ENCODE measurements at places on chromosomes 1 and 21.
A peak's percentile ranks its signal among the peaks of the same experiment; 100 is the strongest.

- DNase-seq = no peak
Observed at GRCh38 chr1:5119366-5120234, 465.2 kb downstream of the AJAP1 start.

DNA sequence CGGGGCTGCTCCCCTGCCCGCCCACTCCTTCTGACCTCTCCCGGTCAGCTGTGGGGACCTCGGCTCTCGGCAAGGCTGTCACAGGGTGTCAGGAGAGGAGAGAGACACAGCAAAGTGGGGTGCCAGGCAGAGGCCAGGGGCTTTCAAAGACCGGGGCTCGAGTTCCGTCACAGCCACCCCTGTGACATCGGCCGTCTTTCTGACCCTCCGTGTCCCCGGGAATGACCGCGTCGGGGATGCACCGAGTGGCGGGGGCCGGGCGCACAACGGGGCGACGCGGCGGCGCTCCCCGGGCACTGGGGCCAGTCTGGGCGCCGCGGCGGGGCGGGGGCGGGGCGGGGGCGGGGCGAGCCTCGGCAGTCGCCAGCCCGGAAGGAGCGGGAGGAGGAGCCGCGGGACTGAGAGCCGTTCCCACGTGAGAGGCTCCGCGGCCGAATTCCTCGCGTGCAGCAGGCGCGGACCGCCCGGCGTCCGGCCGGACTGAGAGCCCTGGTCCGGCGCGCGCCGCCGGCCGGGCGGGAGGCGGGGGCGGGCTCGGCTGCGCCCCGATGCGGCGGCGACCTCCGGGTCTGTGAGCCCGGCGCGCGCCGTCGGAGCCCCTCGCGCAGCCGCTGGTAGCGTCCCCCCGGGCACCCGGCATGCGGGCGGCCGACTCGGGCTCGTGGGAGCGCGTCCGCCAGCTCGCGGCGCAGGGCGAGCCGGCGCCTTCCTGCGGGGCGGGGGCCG, 229.7 kb upstream of the TMEM51 start:
- DNase-seq = peak; percentile 83

DNA sequence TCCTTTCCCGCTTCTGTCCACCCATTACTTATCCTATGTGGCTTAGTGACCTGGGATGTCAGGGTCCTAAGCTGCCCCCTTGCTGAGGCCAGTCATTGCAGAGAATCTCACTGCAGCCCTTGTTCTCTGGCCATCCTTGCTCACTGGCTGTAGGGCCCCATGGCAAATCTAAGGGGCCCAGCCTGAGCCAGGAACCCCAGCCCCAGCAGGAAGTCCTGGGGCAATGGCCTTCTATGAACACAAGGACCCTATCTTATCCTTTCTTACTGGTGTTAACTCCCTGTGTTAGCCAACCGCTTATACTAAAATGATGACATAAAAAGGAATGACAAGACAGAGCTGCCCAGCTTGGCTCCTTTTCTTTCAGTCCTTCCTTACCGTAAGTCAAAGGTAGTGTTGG, 29.9 kb downstream of the DHCR24 start:
- DNase-seq = no peak

- DNase-seq = no peak
Observed at GRCh38 chr1:244221991-244222390, 170.9 kb downstream of the ZBTB18 start.

GRCh38 chr1:66309006-66309741, 224.8 kb upstream of the SGIP1 start:
- DNase-seq = no peak

- DNase-seq = no peak
Observed at GRCh38 chr1:229298420-229298819, 27.5 kb downstream of the RAB4A start.

DNA sequence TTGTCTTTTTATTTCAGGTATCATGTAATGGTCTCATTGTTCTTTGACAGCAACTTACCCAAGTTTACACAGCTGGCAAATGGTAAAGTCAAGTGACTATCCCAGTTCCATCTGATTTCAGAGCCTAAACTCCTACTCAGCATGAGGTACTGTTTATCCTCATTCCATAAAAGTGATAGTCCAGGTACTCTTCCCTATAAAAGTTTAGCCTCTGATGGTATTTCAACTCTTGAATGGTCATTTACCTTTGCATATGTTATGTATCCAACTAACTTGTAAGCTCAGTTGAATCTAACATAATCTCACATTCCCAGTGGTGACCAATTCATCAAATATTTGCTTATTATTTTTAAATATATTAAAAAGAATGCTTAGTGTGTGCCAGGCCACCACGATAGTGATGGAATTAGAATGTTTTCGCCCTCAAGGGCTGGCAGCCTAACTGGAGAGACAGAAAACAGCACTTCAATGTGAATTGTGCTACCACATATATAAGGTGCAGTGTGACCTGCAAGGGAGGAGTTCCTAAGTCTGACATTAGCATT, 307.1 kb downstream of the CTH start:
- no peak for DNase-seq

DNA sequence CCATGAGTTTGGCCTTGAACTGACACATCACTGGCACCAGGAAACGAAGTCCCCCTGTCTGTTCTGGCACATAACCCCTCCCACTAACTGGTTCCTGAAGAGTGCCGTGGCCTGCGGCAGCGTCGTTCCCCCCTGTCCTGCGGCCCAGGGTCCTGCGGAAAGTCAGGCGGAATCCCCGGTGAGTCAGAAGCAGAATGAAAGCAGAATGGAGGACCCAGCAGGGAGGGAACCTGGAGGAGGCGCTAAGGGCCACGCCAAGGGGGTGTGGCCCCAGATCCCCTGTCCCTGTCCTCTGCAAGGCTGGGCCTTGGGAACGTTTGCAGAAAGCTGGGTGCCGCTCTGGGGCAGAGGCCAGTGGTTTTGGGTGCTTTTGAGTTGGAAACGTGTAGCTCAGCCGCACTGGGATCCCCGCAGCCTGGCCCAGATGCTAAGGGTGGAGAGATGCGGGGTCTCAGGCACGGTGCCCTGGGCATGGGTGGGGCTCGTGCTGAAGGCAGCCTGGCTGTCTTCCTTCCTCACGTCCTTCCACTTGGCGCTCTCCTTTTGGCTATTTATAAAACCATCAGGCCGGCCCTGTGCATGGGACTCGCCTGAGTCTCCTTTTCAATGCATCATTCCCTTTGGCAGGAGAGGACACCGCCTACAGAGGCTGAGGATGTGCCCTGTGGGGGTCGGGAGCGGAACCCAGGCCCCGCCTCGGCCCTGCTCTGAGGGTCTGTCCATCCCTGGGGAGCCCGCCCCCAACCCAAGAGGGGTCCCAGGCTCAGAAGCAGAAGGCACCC, 36.2 kb downstream of the TP73 start:
- no peak for DNase-seq

- no peak for DNase-seq
Observed at GRCh38 chr1:209354840-209355165, 228.7 kb upstream of the CAMK1G start.

DNA sequence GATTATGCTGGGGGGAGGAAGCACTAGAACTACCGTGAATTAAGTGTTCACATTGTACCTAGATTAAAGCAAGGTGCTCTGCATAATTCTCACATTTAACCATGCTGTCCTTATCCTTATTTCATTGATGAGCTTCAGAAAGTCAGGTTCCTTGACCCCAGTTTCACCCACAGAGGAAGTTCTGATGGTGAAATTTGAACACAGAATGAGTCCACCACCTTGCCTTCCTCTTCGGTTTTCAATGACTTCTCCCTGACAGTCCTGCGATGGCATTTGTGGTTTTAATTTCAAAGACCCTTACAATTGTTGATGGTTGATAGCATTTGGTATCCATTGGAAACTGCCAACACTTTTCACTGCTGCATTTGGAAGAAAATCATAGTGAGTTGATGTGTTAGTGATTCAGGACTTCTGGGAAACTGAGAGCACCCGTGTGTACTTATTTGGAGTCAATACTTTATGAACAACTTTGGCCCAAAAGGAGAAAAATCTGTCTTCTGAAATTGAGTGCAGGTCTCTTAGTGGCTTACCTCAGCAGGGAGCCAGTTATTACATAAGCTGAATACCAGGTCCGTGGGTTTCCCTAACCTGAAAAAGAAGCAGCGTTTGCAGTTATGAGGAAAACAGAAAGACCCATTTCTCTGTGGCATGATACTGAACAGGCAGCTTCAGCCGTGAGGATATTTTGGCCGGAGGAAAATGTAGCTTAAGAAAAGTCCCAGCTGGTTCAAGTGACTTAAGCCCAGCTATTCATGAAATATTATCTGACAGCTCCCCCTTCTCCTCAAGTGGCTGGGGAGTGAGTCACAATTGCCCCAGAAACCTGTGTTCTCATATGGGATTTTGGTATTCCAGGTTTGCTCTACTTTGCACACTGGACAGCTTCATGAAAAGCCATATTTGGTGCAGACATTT, 47.5 kb downstream of the ROR1 start:
- DNase-seq = peak; percentile 57

DNA sequence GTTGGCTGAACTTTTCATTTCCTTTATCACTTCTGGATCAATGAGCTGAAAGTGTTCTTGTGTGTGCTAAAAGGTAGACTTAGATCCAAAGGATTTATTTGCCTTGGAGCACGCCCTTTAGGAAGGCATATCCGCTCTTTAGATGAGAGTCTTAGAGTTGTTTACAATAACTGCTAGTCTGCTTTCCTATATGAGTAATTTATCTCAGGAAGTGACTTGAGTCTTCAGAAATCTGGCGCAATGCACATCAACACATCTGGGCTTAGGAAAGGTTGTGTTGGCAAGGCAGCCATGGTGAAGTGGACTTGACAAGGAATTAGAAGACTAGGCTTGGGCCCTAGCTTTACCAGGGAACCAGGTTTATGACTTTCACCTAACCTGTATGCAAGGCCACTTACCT, 204.1 kb upstream of the PTGFR start:
- DNase-seq = no peak

- DNase-seq = no peak
Observed at GRCh38 chr1:150234309-150234565, 1.7 kb downstream of the ANP32E start.

DNA sequence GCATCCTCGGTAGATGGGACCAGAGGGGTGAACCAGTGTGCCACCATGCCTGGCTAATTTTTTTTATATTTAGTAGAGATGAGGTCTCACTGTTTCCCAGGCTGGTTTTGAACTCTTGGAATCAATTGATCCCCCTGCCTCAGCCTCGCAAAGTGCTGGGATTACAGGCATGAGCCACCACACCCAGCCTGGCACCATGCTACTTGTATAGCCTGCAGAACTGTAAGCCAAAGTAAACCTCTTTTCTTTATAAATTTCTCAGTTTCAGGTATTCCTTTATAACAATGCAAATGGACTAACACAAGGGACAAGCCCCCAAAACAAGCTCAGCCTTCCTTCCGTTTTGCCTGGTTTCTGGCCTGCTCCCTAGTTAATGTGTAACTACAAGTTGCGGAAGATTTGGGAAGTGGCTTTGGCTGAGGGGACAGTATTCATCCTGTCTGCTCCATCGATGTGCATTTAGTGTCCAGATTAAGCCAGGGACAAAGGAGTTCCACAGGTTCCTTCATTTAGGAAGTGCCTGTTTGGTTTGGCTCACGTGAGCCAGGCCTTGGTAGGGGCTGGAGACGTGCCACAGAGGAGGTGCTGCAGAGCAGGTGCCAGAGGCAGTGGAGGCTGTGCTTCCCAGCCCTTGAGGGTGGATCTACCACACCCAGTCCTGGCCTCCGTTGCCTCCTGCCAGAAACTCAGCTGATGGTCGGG, 4.4 kb downstream of the AVPR1B start:
- peak; percentile 45 for DNase-seq

DNA sequence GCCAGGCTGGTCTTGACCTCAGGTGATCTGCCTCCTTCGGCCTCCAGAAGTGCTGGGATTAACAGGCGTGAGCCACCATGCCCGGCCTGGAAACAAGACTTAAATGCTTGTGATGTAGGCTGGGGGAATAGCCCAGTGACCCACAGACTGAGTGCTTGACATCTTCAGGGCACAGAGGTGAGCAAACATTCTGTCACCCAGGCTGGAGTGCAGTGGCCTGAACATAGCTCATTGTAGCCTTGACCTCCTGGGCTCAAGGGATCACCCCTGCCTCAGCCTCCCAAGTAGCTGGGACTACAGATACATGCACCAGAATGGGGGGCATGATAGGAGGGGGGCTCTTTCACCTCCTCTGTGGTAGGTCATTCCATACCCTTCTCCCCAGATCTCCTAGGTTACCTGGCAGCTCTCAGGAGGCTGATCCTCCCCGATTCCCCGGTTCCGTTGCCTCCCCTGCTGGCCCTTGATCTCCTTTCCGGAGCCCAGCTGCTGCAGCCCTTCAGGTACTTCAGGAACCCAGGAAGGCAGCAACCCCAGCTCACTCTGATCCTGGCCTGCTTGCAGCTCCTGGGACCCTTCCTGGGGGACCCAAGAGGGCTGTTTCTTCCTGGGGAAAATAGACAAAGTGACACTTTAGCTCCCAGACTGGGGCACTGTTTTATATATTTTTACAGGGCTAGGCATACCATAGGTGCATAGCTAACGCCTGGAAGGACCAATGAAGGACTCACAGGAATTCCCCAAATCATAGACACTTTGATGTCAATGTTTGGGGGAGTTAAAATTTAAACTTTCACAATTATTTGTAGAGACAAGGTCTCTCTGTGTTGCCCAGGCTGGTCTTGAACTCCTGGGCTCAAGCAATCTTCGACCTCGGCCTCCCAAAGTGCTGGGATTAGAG, 11.8 kb downstream of the SPATA21 start:
- DNase-seq = no peak

Measured in kidney tubule cell (primary cell).